ENCODE measurements at places on chromosomes 5 and 9. TPM values are rescaled to one million over a fixed set of nuclear protein-coding genes. Genes with fewer than 3 reads are reported as not detected.

Gene RPL35
- 1,905 TPM for total RNA-seq

Gene PCDHB6
- not detected for total RNA-seq

DNA sequence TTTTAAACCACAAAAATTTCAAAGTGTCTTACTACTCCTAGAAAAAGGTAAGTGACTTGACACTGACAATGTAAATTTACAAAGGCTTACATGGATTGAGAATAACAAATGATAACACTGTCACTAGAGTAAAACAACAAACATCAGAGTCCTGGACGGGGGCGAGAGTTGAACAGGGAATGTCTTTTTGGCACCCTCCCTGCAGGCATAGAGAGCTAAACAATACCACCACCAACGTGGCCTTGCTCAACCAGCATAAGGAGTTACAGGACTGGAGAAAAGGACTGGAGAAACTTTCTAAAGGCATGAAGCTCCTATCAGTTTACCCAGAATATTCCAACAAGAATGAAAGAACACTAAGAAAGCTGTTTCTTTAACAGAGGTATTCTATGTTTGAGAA is 55.3 kb downstream of the PTBP3 start:
- no peak for DNase-seq

- DNase-seq: no peak
These were observed 24.8 kb downstream of the KCTD16 start for GRCh38 chr5:144195448-144195847.

DNA sequence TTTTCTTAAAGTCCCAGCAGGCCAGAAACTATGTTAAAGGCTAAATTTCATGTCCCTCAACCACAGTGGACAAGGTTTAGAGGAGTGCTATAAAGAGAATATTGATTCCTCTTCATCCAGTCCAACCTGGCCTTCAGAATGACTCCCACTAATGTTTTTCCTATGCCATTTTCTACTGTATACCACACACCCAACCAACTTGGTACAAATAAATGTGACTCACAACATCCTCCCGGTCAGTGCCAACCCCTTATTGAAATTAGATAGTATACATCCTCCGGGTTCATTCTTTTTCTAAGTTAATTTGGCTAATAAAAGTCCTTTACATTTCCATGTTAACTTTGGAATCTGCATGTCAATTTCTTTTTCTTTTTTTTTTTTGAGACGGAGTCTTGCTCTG is 215.1 kb downstream of the TSSK1B start:
- no peak for DNase-seq

DNA sequence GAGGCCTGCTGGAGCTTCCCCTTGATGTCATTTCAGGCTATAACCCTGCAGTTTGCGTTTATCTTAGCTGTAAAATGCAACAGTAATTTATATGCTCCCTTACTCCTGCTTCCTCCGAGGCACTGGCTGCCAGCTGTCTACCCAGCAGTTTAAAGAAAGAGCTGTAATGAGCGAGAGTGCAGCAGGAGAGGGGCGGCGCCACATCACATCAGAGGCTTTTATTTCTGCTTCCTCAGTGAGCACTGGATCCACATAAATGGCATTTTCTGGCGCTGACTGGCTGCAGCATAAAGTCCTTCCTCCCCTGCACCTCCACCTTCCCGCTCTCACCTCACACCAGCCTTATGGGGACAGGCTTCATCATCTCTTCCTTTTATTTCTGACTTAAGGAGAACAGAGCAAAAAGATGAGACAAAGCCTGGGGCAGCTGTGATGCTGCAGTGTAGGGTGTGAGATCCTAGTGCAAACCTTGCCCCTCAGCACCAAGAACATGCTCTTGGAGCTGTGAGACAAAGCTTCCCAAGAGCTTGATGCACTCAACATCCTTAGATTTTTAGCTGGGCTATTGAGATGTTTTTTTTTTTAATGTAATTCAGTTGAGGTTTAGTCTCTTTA is 829.6 kb upstream of the ZNF608 start:
- DNase-seq: no peak

GRCh38 chr9:121700832-121701419 is 49.5 kb downstream of the DAB2IP start:
- no peak for DNase-seq

GRCh38 chr5:80990971-80991370 is 30.8 kb downstream of the RASGRF2 start:
- DNase-seq: no peak

DNA sequence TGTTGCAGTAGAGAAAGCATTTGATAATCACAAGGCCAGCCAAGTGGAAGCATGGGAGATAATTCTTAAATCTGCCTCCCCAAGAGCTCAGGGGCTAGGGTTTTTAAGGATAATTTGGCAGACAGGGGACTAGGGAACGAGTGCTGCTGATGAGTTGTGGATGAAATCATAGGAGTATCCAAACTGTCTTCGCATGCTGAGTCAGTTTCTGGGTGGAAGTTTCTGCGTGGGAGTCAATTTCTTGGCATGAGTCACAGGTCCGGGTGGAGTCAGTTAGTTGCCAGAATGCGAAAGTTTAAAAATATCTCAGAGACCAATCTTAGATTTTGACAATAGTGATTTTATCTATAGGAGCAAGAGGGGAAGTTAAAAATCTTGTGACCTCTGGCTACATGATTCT is 112.6 kb downstream of the TMC1 start:
- peak; percentile 60 for DNase-seq

DNA sequence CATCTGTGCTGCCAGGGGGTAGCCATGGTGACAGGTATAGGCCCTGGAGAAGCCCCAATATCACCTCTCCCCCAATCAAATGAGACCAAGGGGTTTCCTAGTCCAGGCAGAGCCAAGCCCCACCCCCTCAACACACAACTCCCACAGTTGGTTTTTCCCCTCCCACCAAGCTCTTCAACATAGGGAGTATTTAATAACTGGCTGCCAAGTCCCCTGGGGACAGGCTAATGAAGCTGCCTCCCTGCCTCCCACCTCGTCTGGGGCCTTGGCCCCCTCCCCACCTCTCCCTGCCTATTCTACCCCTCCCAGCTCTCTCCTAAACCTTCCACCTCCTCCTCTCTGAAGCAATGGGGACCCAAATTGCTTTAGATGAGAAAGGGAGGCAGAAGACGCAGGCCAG is 23.4 kb downstream of the CPLX2 start:
- DNase-seq: no peak

- DNase-seq: no peak
These were observed 27.1 kb upstream of the TLE1 start for GRCh38 chr9:81716409-81716808.

DNA sequence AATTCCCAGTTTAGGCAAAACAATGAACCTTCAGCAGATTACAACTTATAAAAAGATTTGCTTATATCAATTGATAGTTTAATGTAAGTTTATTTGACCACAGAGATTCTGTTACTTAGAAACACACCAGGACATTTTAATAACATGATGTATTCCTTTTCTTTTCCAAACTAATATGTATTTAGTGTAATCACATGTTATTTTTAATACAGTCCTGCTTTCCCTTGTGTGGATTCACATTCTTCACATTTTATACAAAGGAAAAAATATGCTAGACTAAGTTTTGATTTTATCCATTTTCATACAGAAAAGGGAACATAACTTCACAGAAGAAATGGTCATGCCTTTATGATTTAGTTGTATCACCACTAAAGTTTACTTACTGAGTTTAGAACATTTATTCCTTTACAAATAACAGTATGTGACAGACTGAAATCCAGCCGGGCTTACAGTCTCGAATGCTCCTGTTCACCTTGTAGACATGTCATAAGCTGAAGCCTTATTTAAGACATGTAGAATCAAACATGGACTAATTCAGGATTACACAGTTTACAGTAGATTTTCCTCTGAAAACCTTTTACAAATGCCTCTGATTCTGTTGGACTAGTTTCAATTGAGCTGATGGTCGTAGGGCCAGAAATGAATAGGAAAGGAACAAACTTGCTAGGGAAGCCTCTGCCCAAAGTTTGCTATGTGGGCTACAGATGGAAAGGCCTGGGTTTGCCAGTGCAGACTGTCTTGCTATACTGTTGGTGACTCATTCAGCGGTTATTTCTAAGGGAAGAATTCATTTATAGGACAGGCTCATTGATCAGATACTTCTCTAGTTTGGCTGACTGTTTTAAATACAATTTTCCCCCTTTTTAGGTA is 6.6 kb upstream of the ASPN start:
- no peak for DNase-seq

GRCh38 chr5:41510176-41510831 is at the start of gene PLCXD3:
Gene PLCXD3, minus strand, starts transcription at chr5:41510601. Its CDS starts 75 bp downstream, at chr5:41510526.
- DNase-seq: no peak
